ENCODE measurements at places on chromosomes 2 and 18.

DNA sequence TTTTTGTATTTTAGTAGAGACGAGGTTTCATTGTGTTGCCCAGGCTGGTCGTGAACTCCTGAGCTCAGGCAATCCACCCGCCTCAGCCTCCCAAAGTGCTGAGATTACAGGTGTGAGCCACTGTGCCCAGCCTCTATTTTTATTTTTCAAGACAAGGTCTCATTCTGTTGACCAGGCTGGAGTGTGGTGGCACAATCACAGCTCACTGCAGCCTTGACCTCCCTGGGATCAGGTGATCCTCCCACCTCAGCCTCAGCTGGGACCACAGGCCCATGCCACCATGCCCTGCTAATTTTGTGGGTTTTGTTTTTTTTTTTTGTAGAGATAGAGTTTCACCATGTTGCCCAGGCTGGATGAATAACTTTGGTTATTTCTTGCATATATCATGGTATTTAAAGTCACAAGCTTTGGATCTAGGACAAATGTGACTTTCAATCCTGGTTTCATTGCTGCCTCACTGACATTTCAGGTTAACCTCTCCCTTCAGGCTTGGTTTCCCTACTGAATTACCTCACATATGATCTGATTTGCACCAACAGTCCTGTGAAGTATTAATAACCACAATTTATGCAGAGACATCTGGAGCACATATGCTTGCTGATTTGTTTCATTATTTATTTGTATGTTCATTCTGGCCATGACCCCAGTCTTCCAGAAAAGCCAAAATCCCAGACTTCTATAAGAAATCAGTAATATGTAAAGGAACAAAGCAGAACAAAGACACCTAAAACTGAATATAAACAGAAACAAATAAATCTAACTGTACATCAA lies 17.5 kb upstream of the RAB31 start:
- H3K4me1 ChIP-seq = no peaks in the 10 kb centered on the region
- no peaks in the 10 kb centered on the region for H3K27me3 ChIP-seq
- H3K36me3 ChIP-seq = no peaks in the 10 kb centered on the region
- H3K27ac ChIP-seq = no peak overlapping the region
- DNase-seq = no peak
- no peak overlapping the region for H3K4me3 ChIP-seq

GRCh38 chr2:73284296-73285158 lies at the start of gene FBXO41:
Gene FBXO41, minus strand, starts transcription at chr2:73284478. Its CDS starts 14,848 bp downstream, at chr2:73269630.
- H3K4me3 ChIP-seq = peak within 1 kb of the TSS; percentile 32
- peaks cover 19% of the 10 kb centered on the region for H3K4me1 ChIP-seq
- H3K27ac ChIP-seq = peak within 1 kb of the TSS; percentile 27
- H3K27me3 ChIP-seq = no peaks in the 10 kb centered on the region
- H3K36me3 ChIP-seq = no peaks in the 10 kb centered on the region

DNA sequence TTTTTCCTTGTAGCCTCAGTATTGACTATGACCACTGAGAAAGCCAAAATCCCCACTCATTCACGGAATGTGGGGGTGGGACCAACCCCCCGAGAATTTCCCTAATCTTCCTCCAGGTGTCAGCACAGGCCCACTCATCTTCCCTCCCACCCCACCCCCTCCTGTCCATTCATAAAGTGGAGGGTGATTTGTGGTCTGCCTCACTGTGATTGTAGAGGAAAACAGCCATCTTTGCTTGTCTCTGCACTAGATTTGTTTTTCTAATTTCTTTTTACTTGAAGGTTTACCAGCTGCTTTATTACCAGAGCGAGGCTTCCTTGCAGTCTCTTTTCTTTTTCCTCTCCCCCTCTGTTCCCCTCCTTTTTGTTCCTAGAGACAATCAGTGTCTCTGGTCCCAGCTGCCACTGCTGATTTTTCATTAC lies 171.8 kb downstream of the ICOS start:
- no peak overlapping the region for H3K27ac ChIP-seq
- H3K36me3 ChIP-seq = no peaks in the 10 kb centered on the region
- no peaks in the 10 kb centered on the region for H3K27me3 ChIP-seq
- no peak overlapping the region for H3K4me3 ChIP-seq
- peaks cover 30% of the 10 kb centered on the region for H3K4me1 ChIP-seq

DNA sequence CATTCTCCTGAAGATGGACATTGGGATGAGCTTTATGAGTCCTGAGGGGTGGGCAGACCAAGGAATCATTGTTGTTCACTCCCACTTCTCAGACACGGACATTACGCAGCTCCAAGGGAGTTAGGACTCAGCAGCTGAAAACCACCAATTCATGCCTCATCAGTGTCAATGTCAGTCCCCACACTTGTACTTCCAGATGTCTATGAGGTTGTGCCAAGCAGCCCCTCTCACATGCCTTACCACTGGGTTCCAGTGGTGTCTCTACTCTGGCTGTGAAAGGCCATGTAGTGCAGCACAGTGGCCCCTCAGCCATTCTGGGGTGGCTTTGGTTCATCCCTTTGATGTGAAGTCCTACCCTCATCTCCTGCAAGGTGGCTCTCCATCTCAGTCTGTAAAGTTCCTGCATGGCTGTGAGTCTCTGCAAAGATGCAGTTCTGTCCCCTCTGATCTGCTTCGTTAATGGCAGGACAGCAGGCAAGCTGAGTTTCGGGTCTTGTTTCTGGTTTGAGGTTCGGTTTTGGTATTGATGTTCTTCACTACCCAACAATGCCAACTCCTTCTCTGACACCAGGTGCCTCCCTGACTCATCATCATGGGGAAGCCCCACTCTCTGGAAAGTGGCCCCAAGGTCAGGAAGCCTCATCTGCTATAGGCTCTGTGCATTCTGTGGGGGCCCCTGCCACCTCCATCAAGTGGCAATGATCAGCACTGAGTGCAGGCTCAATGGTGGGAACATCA lies 14.0 kb upstream of the COL6A3 start:
- DNase-seq = no peak
- no peak overlapping the region for H3K4me3 ChIP-seq
- H3K27ac ChIP-seq = no peak overlapping the region
